ENCODE measurements at places on chromosomes 6 and 20.

- peak; percentile 69 for DNase-seq
Observed at GRCh38 chr20:2101865-2102584, 398 bp downstream of the STK35 start.

DNA sequence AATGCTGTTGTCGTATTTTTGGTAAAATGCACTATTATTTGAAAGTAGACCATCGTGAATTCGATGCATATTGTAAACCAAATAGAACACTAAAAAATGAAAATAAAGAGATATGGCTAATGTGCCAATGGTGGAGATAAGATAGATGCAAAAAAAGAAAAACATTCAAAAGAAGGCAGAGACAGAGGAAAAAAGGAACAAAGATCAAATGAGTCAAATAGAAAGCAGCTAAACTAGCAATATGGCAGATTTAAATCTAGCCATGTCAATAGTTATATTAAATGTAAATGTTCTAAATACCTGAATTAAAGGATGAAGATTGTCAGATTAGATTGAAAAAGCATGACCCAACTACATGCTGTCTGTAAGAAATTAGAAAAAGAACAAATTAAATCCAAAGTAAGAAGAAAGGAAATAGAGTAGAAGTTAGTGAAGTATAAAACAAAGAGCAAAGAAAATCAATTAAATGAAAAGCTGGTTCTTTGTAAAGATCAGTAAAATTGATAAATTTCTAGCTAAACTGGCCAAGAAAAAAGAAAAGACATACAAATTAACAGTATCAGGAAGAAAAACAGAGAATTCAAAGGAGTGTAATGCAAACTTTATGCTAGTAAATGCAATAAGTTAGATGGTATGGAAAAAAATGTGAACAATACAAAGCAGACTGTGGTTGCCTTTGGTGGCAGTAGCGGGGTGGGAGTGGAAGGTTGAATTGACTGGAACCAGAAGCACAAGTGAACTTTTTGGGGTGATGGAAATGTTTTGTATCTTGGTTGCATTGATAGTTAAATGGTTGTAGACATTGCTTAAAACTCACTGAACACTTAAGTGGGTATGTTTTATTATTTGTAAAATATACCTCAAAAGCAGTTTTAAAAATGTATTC, 44.8 kb downstream of the PTPN1 start:
- no peak for DNase-seq

DNA sequence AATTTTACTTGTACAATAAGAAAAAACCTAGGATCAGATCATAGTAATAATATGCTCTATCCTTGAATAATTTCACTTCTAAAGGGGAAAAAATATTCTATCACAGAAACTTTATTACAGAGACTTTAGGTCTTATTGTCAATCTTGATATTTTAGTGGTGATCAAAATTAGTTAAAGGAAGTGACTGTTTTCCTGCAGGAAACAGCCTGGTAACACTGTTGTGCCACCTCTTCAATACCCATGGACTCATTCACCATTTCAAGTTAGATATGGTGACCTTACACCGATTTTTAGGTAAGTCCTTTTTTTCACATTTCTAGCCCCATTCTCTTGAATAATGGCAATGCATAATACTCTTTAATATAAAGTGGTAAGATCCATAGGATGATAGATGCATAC, 99.2 kb downstream of the MTFR2 start:
- no peak for DNase-seq

- DNase-seq, result no peak
Observed at GRCh38 chr6:105603788-105604586, 201.1 kb upstream of the PREP start.

DNA sequence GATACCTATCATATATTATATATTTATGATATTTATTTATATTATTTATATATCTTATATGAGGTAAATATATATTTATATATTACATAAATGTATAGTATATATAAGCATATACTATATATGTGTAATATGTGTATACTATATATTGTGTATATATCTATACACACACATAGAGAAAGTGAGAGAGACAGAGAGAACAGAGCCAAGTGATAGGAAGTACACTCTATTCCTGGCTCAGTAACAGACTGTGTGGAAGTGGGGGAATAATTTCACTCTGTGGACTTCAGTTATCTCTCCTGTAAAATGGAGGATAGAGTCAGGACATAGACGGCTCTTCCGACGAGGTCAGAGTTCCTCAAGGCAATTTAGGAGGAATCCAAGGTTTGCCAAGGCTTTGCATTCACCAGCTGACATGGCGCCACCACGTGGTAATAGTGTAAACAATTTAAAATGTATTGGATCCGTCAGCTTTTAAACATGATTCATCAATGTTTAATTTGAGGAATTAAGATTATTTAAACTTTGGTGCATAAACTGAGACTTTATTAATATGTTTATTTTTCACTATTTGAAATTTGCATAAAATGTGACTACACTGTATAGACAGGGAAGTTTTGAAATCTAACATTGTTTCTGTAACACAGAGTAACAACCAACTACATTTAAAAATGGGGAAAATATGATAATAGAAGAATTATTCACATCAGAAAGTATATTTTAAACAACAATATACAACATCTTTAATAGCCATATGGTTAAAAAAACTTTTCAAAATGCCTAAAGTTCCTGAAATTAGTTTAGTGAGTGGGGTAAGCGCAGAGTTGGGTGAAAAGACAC, 75.4 kb upstream of the TMEM244 start:
- DNase-seq, result peak; percentile 44

All from kidney glomerular epithelial cell (primary cell).